Fibroblast of lung (primary cell): ENCODE measurements at places on chromosomes 13 and 19. TPM values are rescaled to one million over a fixed set of nuclear protein-coding genes. Genes with fewer than 3 reads are reported as not detected.
A peak's percentile ranks its signal among the peaks of the same experiment; 100 is the strongest.

DNA sequence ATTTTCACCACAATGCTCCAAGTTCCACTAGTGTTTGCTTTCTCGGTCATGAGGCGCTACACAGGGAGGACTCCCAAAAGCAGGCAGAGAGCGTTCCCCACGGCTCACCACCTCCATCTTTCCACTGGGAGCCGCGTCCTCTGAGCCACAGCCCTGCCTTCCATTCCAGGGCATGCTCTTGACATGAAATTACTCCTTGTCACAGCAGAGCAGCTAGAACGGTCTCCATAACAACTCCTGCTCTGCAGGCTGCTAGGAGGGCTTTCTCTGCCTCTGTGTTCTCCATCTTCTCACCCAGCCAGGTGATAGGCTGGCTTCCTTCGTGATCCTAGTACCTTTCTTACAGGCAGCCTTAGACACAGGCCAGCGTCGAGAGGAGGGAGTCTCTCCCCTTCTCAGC, 171.8 kb upstream of the UBL3 start:
- no peak for DNase-seq

DNA sequence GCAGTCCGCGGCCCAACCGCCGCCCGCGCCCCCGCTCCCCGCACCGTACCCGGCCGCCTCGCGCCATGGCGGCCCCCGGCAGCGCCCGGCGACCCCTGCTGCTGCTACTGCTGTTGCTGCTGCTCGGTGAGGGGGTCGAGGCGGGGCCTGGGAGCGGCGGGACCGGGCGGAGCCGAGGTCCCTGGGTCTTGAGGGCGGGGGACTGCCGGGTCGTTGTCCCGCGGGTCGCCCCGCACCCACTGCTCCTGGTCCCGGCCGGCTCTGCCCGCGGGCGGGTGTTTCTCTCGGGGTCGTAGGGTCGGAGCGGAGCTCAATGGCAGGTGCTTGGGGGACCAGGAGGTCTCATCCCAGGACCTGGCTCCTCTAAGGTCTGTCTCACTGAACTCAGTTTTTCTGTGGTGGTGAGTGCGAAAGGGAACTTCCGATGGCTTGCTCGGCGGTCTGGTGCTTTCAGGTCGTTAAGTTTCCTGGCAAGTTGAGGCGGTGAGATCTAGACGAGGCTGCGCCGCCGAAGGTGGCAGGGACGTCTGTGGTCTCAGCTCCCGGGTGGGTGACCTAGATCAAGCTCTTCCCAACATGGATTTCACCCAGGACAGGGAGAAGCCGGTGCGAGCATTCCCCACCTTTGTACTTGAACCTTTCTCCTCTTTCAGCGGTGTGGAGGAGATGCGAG, 467 bp downstream of the LAMP1 start:
- DNase-seq, result peak; percentile 18

GRCh38 chr19:56108447-56109195, 12.5 kb downstream of the ZNF787 start:
- no peak for DNase-seq

OR7C1 gene
- not detected in 2 replicates for total RNA-seq

DNA sequence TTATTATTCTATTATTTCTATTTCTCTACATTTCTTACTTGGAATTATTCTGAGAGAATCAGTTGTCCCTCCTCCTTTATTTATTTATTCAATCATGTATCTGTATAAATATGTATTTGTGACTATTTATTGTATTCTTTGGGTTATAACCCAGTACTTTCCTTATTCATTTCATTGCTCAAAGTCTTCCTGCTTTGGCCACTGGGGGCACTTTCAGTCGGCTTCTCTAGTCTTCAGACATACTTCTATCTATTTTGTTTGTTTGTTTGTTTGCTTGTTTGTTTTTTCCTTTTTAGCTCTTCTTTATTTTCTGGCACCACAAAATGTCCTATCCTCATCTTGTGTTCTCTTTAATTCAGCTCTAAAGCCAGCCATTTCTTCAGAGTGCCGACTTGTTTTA, 260.4 kb downstream of the NALCN start:
- DNase-seq, result no peak

ZNF284 gene
- total RNA-seq, result 3.3 and 4.0 TPM in 2 replicates

- no peak for DNase-seq
Measured at GRCh38 chr13:54989418-54989817, 1960.8 kb downstream of the OLFM4 start.

- peak; percentile 59 for DNase-seq
Measured at GRCh38 chr13:69319656-69320055, 788.0 kb upstream of the ATXN8OS start.

DNA sequence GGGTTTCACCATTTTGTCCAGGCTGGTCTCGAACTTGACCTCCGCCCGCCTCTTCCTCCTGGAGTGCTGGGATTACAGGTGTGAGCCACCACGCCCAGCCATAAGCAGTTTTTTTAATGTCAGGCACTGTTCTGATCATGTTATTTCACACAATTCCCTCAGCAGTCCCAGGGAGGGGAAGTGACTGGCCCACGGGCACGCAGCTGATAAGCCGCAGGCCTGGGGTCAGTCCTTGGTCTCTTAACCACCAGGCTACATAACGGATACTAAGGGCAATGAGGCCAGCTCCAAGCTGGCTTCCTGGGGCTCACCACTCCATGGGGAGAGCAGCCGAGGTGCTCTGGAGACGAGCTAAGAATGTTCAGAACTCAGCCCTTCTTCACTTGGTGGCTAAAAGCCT, 13.5 kb downstream of the BRSK1 start:
- no peak for DNase-seq

- no peak for DNase-seq
Measured at GRCh38 chr13:24511816-24512196, 772 bp downstream of the PARP4 start.

CEACAM4 gene
- not detected in 2 replicates for total RNA-seq

TMEM145 gene
- total RNA-seq, result 0.83 TPM in 1 of 2 replicates, not detected in the other

SSC5D gene
- 19.3 and 19.7 TPM in 2 replicates for total RNA-seq
